ENCODE measurements at places on chromosomes 12 and 14.

DNA sequence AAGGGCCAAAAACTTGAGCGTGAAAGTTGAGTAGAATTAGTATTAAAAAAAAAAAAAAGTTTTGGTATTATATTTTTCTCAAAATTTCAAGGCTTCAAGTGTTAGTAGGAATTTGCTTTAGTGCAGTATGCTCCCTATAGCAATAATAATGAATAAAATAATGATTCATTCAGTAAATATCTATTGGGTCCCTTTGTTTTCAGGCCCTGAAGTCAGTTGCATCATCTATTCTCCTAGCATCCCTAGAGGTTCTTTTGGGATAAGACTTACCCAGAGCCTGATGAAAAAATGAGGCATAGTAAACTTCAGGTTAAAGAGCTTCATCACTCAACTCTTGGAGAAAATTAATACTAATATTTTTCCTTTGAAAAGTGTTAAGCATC is 1.1 kb downstream of the KMT5A start:
- DNase-seq, result no peak

DNA sequence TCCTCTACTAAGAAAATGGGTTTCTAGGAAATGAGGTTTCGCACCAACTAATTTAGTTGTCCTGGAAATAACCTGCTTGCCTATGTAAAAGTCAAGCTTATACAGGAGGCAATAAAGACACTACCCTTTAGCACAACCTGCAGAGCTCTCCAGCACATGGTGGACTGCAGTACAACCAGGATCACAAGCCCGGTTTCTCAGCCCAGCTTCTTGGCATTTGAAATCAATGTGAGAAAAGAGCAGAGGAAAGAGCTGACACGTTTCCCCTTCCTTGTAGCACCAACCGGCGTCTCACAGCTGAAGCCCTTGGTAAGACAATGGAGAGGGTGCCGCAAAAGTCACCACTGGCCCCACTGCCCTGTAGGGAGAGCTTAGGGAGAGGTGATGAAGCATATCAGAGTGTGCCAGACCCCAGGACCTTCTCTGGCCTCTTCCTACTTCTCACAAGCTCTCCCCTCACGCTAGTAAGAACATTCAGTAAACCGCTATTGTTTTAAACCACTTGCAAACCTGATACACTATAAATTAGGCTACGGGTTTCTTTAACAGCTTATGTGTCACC is 8.6 kb downstream of the SPTLC2 start:
- DNase-seq, result no peak

- no peak for DNase-seq
These were observed 70.7 kb downstream of the TAOK3 start for GRCh38 chr12:118302053-118302452.

DNA sequence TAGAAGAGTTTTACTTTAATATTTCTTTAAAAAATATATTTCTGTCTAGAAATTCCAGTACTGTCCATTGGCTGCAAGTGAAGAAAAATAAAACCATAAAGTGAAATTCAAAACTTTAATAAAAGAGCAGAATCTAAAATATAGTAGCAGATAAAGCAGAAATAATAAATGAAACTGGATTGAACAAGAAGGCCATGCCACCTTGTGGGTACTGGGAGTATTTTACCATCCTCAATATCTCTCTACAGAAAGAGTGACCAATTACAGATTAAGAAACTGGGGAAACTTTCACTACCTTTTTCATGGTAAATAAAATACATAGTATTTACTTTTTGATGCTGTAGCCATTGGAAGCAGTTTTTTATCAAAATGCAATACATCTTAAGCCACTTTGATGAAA is 220.5 kb downstream of the BCAT1 start:
- no peak for DNase-seq

GRCh38 chr14:91935586-91935985 is 11.9 kb downstream of the FBLN5 start:
- no peak for DNase-seq

- no peak for DNase-seq
These were observed 48.6 kb downstream of the CACNA1C start for GRCh38 chr12:2101359-2101758.

- DNase-seq, result no peak
These were observed 291.9 kb downstream of the SOX5 start for GRCh38 chr12:23657598-23657997.

- DNase-seq, result no peak
These were observed 75.0 kb upstream of the CCDC60 start for GRCh38 chr12:119259484-119259883.

GRCh38 chr14:103551338-103551762 is 11.1 kb downstream of the BAG5 start:
- no peak for DNase-seq

GRCh38 chr14:79730953-79731352 is 480.4 kb downstream of the DIO2 start:
- DNase-seq, result no peak

DNA sequence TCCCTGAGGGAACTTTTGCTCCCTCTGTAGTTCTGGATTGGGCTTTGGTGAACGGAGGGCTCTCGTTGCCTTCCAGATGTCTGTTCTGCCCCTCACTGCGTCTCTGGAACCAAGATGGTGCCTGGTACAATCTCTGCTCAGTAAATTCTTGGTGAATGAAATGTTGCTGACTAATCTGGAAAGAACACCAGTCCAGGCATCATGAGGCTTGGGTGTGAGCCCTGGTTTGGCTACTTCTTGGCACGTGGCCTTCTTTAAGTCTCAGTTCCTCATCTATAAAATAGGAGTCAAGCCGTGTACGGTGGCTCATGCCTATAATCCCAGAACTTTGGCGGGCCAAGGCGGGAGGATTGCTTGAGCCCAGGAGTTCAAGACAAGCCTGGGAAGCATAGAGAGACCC is 4.3 kb downstream of the HHIPL1 start:
- DNase-seq, result no peak

GRCh38 chr12:100868487-100868886 is 73.9 kb downstream of the ANO4 start:
- DNase-seq, result no peak

- no peak for DNase-seq
These were observed 48.5 kb downstream of the SVOP start for GRCh38 chr12:108972358-108972757.

GRCh38 chr12:75315518-75315917 is 14.6 kb downstream of the CAPS2 start:
- no peak for DNase-seq

- DNase-seq, result peak; percentile 67
These were observed 127.1 kb downstream of the FIGNL2 start for GRCh38 chr12:51721282-51721940.

DNA sequence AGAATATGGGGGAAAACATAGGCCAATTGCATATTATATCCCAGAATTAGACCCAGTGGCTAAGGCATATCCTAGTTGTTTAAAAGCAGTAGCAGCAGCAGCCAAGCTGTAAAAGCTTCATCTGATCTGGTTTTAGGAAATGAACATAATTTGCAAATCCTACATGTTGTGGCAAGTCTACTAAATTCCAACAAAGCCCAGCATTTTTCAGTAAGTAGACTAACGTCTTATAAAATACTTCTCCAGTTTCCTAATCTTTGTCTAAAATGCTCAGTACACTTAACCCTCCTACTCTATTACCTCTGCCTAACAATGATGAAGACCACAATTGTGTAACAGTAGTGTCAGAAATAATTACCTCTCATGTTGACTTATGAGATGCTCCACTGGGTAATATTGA is 70.9 kb upstream of the RERGL start:
- no peak for DNase-seq
